Gastrocnemius medialis (tissue), 4 donors: ENCODE measurements at places on chromosomes 13 and 19. TPM values are rescaled to one million over a fixed set of nuclear protein-coding genes. Genes with fewer than 3 reads are reported as not detected.

ATP1A3 gene
- not detected for total RNA-seq

- DNase-seq, result no peak
Observed at GRCh38 chr13:68234274-68234673, 1004.1 kb upstream of the PCDH9 start.

GRCh38 chr13:101297794-101298193, 118.5 kb downstream of the NALCN start:
- no peak for DNase-seq

- DNase-seq, result no peak
Observed at GRCh38 chr13:28316836-28317235, 178.1 kb downstream of the FLT1 start.

DNA sequence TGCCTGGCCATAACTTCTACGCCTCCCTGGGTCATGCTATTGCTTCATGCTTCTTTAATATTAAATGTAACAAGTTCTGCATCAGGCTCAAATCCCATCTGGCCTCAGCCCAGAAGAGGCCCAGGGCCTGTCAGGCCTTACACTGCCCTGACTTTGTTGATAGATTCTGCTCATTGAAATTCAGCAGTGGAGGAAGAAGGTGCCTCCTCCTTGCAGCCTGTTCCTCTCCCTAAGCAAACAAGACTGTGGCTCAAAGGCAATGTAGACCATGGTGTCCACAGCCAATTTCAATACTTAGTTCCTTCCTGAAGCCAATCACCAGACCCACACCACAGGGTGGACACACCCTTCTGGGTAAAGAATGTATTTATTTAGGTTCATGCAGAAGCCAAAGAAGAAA, 59.4 kb downstream of the LACC1 start:
- DNase-seq, result no peak

DNA sequence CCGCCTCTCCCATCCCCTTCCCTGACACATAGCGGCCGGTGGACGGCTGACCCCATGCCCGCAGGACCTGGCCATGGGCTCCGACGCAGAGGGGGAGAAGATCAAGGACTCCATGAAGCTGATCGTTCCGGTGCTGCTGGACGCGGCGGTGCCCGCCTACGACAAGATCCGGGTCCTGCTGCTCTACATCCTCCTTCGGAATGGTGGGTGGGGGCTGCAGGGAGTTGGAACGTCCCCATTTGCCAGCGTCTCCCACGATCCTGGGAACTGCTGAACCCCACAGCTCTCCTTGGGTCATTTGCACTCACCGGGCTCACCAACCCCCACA, 7.6 kb downstream of the STXBP2 start:
- no peak for DNase-seq
